ENCODE measurements at places on chromosomes 3 and 15.

DNA sequence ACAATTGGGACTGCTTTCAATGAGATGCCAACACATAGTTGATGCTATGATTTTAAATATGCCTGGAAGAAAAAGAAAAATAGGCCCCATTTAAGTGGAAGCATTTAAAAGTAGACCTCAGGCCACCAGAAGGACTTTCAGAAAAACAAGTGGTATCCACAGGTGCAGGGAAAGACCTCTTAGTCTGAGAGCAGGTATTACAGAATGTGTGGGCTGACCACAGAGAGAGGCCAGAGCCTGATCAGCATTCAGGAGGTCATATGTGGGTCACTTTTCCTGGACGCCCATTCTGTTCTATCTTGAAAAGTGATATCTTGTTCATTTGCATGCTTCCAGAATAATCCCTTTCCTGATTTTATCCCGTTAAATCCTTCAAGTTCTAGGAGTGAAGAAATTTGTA is 95.5 kb downstream of the GABRG3 start:
- no peak for DNase-seq

DNA sequence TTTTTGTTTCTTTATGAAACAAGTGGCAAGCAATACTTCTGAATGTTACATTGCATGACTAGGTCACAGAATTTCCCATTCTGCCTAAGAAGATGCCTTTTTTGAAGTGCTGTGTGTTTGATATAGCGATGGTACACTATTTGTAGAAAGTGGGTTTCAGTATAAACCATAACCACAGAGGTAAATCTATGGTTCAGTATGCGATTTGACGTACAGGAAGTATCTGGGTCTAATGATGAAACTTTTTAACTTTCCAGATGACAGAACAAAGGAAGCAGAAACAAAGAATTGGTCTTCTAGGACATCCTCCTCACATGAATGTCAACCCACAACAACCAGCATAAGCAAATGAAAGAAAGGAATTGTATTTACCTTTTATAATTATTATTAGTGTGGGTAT is 133.4 kb upstream of the BHLHE40 start:
- no peak for DNase-seq

GRCh38 chr3:133662278-133662651 is 524 bp upstream of the TOPBP1 start:
- DNase-seq, result no peak

- DNase-seq, result no peak
Observed at GRCh38 chr3:153785901-153786300, 335.3 kb upstream of the ARHGEF26 start.

DNA sequence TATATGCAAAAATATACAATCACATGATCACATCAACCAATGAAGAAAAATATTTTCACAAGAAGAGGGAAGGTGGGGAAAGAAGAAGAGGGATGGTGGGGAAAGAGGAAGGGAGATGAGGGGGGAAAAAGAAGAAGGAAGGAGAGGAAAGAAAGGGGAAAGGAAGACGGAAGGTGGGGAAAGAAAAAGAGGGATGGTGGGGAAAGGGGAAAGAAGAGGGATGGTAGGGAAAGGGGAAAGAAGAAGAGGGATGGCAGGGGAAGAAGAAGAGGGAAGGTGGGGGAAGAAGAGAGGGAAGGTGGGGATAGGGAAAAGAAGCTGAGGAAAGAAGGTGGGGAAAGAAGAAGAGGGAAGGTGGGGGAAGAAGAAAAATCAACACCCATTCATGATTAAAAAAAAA is 3.2 kb upstream of the GOLGB1 start:
- no peak for DNase-seq

DNA sequence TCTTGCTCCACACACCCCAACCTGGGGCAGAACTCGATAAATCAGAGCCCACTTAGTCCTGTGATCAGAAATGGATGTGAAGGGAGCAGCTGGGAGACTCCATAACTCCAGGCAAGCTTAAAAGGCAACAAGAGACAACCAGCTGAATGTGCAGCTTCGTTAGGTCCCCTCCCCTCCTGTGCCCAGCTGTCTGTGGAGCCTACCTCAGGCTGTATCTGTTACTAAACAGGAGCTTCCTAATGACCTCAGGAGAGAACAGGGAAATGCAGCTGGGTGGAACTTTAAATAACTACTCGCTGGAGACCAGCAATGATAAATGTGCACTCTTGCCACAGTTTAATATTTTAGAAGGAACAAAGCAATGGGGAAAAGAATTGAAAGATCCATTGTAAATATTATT is 25.9 kb downstream of the SLC9A9 start:
- no peak for DNase-seq

DNA sequence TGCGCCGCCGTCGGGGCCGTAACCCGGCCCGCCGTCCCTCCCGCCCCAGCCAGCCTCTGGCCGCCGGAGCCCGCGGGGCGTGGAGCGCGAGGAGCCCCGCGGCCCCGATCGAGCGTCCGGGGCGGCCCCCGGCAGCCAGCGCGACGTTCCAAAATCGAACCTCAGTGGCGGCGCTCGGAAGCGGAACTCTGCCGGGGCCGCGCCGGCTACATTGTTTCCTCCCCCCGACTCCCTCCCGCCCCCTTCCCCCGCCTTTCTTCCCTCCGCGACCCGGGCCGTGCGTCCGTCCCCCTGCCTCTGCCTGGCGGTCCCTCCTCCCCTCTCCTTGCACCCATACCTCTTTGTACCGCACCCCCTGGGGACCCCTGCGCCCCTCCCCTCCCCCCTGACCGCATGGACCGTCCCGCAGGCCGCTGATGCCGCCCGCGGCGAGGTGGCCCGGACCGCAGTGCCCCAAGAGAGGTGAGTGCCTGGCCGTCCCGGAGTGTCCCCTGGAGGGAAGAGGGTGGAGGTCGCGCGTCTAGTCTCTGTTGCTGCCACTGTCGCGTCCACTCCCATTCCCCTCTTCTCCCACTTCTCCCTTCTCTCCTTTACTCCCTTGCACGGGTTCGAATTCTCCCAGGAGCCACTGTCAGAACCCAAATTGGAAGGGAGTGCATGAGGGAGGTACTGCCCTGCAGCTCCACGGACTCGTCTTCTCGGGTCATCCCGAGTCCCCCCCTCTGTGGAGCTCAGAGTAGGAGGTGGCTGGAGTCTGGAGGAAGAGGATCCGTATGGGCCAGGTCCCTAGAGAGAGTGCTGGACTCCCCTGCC is 585 bp downstream of the CSK start:
- no peak for DNase-seq

GRCh38 chr3:174710612-174711011 is 148.5 kb upstream of the NAALADL2 start:
- DNase-seq, result no peak

GRCh38 chr3:52036829-52037228 is 19.5 kb downstream of the DUSP7 start:
- no peak for DNase-seq

Data from D721Med (cell line).